GM13977 (cell line): ENCODE measurements at places on chromosomes 4 and X.
A peak's percentile ranks its signal among the peaks of the same experiment; 100 is the strongest.

DNA sequence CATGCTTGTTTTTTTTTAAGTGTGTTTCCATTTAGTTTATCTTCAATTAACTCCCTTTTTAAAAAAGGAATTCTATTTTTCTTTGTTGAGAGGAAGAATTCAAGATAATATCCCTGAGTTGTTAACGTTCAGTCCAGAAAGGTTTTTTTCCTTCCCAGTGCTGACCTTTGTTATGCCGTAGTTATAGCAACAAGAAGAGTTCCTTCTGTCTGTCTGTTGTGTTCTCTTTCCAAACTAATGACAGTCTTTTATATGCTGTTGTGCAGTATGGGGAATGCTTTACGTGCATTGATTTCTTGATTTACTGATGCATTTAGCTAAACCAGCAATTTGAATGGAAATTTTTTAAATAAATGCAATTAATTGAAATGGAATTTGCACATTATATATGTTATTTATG, 6.6 kb upstream of the CXXC4 start:
- no peak for DNase-seq

GRCh38 chrX:84046403-84046984, 141.5 kb downstream of the RPS6KA6 start:
- DNase-seq, result peak; percentile 26

- peak; percentile 36 for DNase-seq
Measured at GRCh38 chr4:183797445-183798300, 107.4 kb upstream of the STOX2 start.

GRCh38 chr4:181998398-181999295, 244.6 kb upstream of the TENM3 start:
- no peak for DNase-seq

GRCh38 chr4:118352843-118353533, at the start of gene PRSS12:
Gene PRSS12 (minus strand): TSS chr4:118353003. CDS start chr4:118352720, 283 bp downstream.
- DNase-seq, result peak; percentile 90

- peak; percentile 57 for DNase-seq
Measured at GRCh38 chr4:185127021-185127925, 15.8 kb upstream of the SLC25A4 start.

DNA sequence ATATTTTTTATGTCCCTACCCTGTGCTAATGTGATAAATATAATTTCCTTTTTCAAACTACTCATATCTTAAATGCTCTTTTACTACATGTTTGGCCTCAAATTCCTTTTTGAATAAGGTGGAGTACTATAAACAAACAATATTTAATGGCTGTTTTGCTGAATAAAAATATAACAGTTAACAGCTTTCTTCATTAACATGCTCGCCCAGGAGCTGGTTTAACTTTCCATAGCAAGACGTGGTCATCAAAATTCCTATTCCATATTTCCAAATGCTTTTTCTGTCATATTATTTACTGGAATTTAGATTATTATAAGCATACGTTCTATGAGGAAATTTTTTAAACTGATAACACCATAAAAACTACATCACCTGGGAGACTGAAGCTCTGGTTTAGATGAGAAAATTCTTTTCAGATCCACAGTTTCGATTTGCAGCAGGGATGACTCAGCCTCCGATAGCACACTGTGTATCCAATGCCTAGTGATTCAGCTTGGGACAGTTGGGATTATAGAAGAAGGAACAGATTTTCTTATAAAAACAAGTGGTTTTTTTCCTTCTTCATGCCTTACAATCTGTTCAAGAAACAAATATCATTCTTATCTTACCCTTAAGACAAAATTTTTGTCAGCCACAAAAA, 129.1 kb downstream of the FBXO8 start:
- no peak for DNase-seq

DNA sequence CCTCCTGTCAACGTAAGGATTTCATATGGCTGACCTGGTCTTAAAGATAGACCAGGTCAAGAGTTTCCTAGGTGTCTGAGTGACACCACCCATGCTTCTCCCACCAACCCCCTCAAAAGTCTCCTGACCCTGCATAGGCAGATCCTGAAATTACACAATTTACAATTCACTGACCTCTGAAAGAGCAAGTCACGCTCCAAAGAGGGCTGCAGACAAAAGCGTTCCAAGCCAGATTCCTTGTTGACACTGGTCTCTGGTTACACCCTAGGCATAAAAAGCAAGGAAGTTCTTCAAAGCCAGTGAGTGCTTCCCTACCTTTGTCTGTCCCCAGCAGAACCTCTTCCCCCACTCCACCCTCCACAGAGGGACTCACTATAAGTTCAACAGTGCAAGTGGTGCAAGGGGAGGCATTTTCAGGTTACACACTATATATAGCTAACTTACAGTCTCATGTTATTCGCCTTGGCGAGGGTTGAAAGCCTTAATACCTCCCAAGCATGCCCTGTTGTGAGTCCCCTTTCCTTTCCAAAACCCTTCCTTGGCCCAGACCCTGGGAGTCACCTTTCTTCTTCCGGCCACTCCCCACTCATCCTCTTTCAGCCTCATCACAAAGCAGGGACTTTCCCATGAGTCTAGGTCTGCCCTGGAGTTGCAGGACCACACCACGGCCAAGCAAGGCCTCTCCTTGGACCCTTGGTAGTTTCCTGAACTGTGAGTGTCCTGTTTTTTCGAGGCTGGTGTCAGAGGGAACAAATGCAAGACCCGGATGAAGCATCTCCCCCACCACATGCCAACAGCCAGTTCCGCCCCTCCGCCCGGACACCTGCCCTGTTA, 58.0 kb upstream of the KLF3 start:
- no peak for DNase-seq

DNA sequence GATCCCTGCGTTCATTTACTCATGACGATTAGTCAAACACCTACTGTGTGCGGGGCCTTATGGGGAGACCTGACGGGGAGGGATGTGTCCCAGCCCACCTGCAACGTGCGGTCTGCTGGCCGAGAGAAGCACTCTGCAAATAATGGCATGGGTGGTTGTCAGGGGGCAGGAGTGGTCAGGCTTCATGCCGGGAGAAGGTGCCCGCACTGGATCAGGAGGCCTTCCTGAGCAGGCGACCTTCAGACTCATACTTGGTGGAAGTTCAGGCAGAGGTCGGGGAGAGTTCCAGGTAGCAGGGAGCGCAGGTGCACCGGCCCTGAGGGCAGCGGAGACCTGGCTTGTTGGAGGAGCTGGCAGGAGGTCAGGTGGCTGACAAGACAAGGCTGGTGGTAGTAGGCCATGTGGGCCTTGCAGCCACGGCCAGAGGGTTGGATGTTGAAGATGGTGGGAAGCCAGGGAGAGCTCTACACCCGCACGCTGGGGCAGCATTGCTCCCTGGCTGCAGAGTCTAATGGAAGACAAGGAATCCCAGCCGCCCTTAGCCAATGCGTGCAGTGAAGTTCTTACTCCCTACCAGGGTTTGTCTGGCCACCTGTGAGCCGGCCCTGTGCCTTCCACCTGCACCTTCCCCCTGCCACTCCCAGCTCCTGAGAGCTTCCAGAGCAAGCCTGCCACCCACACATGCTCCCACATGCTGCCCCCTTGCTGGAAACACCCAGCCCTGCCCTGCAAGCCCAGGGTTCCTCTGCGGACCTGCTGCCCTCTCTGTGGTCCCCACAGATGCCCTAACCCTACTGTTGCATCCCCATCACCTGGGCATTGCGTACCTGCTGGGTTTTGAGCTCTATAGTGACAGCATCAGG, 97.3 kb downstream of the PSAPL1 start:
- no peak for DNase-seq

DNA sequence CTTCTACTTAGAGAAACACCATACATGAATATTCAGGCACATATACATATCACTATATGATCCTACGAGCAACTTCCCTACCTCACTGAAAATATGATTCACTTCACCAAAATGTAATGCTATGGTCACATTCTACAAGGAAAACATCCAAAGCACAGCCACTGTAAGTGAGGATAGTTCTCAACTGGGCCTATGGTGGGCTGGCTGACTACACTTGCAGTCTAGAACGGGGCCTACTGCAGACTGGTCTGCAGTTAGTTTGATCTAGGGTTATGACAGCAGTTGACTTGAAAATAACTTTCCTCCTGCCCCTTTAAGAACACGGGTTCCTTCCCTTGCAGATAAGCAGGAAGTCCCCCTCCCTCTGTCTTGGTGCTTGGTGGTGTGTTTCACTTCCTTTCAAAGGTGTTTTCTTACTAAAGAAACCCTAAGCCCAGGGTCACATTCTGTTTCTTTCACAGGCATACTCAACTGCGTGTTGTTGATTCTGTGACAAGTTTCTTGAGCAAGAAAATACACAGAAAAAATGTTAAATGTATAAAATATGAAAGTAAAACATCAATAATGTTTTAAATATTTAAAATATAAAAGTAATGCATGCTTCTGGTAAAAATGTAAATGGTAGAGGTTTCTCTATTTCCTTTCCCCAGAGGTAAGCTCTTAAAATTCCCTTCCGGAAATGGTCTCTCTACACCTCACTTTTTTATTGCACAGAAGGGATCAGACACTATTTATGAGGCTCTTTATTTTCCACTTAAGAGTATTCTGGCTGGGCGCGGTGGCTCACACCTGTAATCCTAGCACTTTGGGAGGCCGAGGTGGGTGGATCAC, 18.0 kb upstream of the TMSB4X start:
- DNase-seq, result peak; percentile 84

DNA sequence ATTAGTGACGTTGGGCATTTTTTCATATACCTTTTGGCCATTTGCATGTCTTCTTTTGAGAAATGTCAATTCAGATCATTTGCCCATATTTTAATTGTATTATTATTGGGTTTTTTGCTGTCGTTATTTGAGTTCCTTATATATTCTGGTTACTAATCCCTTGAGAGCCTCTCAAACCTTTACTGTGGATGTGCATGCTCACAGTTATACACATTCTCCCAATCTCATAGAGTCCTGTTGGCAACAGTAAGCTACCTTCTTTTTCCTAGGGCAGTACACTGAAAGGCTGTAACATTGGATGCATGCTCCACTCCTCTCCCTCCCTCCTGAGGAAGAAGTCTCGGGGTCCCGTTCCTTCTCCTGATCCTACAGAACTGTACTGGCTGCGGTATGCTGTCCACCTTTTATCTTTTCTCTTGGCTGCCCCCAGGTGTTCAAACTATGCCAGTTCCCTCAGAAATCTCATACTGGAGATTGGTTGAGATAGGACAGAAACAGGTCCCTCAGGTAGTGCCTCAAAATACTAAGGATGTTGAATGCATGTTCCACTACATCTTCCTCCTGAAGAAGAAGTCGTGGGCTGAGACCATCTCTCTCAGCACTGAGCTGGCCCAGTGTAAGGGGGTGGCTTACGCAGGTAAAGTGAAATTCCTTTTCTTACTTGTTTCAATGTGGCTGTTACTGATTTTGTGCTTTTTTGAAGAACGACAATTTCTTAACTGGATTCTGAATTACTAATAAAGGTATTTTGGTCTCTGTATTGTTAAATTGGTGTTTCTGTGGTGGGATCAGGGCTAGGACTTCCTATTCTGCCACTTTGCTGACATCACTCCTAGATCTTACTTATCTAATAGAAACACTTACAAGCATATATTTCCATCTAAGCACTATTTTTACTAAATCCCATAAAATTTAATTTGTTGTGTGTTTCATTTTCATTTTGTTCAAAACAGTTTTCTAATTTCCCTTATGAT, 145.4 kb upstream of the HUWE1 start:
- peak; percentile 55 for DNase-seq

- no peak for DNase-seq
Measured at GRCh38 chr4:105657117-105657765, 51.2 kb downstream of the INTS12 start.

GRCh38 chr4:23972187-23972586, 82.3 kb upstream of the PPARGC1A start:
- DNase-seq, result no peak

DNA sequence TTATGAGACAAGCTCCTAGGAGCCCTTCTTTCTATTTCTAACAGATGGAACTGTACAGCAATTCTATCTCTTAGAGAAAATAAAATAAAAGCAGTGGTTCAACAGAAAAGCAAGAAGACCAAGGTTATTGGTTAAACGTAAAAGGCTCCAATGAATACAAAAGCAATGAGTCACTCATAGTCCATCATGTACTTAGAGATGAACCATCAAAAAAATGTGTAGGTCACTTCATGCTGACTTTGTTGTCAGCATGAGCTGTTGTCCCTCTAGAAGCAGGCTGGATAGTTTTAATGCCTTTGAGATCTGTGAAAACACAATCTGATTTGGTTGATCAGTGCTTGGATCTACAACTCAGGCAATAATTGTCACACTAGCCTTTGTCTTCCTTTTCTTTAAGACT, 378.6 kb upstream of the ANXA10 start:
- no peak for DNase-seq

DNA sequence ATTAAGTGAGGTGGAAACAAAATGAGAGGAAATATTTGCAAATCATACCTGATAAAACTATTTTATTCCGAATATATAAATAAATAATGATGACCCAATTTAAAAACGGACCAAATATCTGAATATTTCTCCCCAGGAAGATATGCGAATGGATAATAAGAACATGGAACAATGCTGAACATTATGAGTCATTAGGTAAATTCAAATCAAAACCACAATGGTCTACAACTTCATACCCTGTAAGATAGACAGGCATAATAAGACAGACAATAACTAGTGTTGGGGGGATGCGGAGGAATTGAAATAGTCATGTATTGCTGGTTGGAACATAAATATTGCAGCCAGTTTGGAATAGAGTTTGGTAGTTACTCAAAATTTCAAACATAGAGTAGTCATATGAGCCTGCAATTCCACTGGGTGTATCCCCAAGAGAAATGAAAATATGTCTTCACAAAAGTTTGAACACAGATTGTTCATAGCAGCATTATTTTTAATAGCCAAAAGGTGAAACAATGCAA, 47.6 kb upstream of the DRP2 start:
- DNase-seq, result no peak

DNA sequence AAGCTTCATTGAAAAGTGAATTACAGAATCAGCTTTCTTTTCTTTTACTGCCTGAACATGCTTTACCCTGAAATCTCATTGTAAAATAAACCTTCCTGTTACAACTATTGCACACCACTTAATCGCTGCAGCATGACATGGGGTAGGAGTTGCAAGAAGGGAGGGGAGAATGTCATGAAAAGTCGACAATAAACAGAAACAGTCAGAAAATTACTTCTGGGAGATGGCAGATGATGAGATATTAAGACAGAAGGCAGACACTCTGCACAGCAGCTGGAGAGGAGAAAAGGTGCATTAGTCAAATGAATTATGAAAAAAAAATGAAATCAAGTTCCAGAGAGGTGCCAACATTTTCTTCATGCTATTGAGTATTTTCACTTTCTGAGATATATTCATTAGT, 287.7 kb downstream of the PCDH7 start:
- no peak for DNase-seq

DNA sequence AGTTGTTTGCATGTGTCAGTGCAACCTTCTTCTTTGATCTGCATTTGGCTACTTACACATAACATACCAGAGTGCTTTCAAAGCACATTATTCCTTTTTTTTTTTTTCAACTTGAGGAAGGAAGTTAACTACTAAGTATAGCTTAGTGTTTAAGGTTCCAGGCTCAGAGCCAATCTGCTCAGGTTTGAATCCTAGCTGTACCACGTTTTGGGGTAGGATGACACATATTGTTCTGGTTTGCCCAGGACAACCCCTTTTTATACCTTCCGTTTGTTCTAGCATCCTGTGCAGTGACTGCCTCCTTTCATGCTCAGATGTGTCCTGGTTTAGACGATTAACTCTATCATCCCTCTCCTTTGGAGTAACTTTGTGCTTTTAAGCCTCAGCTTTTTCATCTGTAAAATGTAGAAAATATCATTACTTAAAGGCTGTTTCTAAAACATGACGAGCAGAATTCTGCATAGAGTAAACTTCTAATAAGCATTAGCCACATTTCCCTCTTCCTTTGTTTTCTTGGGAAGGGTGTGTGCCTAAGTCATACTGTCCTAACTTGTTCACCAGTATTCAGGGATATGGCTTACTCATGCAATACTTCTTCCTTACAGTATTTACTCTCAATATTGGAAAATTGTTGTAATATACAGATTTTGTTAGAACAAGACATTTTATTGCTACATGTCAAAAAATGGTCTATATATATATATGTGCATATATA, 281.3 kb downstream of the C4orf33 start:
- no peak for DNase-seq
